NCI-H2081 treated with DMSO at 0.1 percent for 48 hours (cell line): ENCODE measurements at places on chromosomes 5 and 9.
A peak's percentile ranks its signal among the peaks of the same experiment; 100 is the strongest.

- no peak for DNase-seq
These were observed 105.1 kb upstream of the SARDH start for GRCh38 chr9:133843250-133843649.

DNA sequence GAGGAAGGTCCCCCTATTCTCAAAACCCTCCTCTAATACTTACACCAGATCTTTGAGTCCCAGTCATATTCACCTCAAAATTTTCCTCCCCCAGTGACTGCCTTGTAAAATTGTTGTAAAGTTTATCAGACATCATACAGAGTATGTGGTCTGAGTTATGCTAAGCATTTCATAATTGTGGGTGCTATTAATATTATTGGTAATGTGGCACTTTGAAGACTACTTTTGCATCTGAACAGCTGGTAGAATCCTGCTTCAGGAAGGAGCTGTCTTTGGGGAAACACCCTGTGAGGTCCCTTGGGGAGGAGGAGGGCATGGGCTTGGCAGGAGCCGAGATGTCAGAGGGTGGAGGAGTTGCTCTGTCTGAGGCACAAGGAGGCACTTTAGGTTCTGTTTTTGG lies 164.9 kb upstream of the ZNF618 start:
- no peak for DNase-seq

GRCh38 chr9:131272212-131272611 lies 4.1 kb downstream of the FAM78A start:
- DNase-seq, result no peak

GRCh38 chr5:83955916-83956315 lies 235.3 kb upstream of the HAPLN1 start:
- no peak for DNase-seq

GRCh38 chr5:180090769-180091546 lies 19.4 kb upstream of the RNF130 start:
- no peak for DNase-seq

GRCh38 chr9:72497447-72498046 lies 23.9 kb upstream of the TMC1 start:
- DNase-seq, result peak; percentile 46

DNA sequence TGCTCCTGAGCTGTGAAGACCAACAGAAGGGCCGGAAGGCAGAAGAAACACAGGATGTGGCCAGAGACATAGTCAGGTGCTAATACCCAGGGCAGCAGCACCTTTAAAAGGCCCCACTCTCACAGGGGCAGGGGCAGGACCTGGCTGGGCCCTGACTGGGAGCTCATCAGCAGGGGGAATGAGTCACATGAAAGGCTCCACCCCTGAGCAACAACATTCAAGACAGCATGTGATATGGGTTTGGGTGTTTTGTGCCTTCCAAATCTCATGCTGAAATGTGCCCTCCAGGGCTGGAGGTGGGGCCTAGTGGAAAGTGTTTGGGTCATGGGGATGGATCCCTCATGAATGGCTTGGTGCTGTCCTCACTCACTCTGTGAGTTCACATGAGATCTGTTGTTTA lies 181.7 kb downstream of the ERCC6L2 start:
- DNase-seq, result no peak
